Progenitor cell of endocrine pancreas (in vitro differentiated cells): ENCODE measurements at places on chromosomes 3 and 15. TPM values are rescaled to one million over a fixed set of nuclear protein-coding genes. Genes with fewer than 3 reads are reported as not detected.

GRCh38 chr3:32323604-32324003, 68.0 kb upstream of the CMTM7 start:
- no peak for DNase-seq

DNA sequence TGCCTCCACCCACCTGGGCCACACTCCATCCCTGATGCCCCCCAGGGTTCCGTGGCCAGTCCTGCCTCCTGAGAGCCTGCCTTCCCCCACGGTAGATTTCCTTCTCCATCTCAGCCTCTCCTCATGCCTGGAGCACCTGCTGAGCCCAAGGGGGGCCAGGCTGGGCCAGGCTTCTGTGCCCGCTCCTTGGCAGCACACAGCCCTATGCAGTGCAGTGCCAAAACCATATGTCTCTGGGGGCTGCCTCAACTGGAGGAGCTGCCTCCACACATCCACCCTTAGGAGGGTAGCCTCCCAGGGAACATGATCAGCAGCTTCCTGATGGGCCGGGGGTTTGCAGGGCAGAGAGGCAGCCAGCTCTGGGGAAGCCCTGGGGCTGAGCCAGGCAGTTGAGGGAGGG, 24.6 kb upstream of the GATA2 start:
- no peak for DNase-seq

DNA sequence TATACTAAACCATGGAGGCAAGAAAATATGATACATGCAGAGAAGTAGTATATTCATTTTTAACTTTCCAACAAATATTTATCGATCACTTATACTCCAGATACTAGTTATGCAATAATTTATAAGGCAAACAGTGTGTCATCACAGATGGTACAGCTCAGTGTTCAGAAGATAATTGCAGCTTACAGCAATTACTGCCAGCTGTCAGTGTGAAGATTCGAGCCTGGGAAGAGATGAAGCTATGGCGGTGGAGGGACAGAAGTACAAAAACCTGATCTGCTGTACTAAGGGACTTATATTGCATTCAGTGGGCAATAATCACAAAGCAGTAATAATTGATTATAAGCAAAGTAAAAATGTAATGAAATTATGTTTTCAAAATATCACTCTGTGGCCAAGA, 170.6 kb upstream of the EPHA3 start:
- no peak for DNase-seq

GRCh38 chr3:143536817-143537535, 311.3 kb downstream of the SLC9A9 start:
- DNase-seq, result no peak

GRCh38 chr15:67809866-67810265, 15.4 kb upstream of the SKOR1 start:
- DNase-seq, result no peak

- DNase-seq, result no peak
These were observed 20.3 kb downstream of the CHMP2B start for GRCh38 chr3:87247430-87247773.

Gene FAH
- total RNA-seq, result 18.2 and 18.4 TPM in 2 replicates

Gene SIDT1
- 0.18 TPM in 1 of 2 replicates, not detected in the other for total RNA-seq
